ENCODE measurements at places on chromosomes 16 and 17. TPM values are rescaled to one million over a fixed set of nuclear protein-coding genes. Genes with fewer than 3 reads are reported as not detected.

DNA sequence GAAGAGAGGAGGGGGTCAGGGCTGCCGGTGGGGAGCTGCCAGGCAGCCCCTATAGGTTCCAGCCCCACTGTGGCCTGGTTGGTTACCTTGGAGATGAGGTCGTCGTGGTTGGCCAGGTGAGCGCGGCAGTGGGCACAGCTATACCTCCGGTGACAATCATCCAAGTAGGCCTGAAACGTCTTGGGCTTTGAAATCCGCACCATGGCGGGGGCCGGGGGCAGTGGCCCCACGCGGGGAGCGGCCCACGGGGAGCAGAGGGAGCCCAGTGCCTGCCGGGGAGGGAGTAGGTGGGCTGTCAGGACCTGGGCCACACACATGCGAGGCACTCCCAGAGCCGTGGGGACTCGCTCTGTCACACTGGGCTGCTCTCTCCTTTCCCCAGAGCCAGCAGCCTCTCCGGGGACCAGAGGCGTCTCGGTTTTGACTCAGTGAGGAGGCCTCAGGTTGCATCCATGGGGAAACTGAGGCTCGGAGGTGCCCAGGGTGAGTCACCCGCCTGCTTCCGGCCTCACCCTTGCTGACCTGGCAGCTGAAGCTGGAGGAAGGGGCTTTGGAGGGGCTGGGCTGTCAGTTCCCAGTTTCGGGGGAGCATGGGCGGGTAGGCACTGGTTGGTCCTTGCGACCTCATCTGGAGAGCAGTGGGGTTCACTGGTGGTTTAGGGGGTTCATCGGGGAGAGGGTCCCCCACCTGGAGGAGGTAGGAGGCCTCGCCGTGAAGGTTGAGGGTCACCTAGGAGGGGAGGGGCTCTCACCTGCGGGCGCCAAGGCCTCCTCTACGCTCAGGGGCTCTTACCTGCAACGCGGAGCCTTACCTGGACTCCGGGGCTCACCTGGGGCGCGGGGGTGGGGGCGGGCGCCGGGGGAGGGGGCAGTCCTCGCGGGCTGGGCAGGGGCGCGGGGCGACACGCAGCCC lies 591 bp downstream of the YPEL3 start:
- peak; percentile 87 for DNase-seq

The BEAN1 gene
- 0.49 TPM for total RNA-seq

GRCh38 chr17:69222707-69223258 lies 5.8 kb downstream of the ABCA10 start:
- DNase-seq: no peak

- DNase-seq: no peak
Observed at GRCh38 chr17:37824534-37825485, 80.0 kb upstream of the HNF1B start.

The SCGB1C2 gene
- total RNA-seq: not detected

- DNase-seq: no peak
Observed at GRCh38 chr17:21296097-21297025, 11.8 kb downstream of the MAP2K3 start.

The PLCD3 gene
- 6.8 TPM for total RNA-seq

The ITGAX gene
- total RNA-seq: 161 TPM

DNA sequence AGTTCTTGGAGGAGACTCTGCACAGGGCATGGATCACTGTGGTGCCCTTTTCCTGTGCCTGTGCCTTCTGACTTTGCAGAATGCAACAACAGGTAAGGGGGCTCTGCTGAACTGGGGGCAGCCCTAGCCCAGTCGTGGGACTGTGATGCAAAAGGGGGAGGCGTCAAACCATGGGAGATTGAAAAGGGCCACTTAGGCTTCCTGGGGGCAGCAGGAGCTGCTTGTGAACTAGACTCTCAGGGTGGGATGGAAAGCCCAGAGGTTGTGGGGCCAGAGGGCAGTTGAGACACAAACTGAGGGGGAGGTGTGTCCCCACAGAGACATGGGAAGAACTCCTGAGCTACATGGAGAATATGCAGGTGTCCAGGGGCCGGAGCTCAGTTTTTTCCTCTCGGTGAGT lies 19.6 kb downstream of the ADGRG5 start:
- DNase-seq: no peak

GRCh38 chr16:19939553-19939952 lies 54.9 kb upstream of the GPRC5B start:
- DNase-seq: no peak

DNA sequence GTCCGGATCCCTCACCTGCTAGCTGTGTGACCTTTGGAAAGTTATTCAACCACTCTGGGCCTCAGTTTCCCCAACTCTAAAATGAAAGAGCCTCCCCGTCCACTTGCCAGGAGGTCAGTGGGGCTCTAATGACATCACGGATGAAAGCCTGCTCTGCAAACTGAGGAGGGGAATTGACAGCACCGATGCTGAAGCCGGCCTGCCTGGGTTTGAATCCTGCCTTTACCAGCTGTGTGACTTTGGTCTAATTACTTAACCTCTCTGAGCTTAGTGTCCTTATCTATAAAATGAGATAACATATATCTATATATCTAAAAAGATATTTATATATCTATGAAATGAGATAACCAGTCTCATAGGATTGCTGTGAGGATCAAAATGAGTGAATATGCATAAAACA lies 1.9 kb downstream of the STX1B start:
- no peak for DNase-seq

The CEMP1 gene
- total RNA-seq: 0.97 TPM

DNA sequence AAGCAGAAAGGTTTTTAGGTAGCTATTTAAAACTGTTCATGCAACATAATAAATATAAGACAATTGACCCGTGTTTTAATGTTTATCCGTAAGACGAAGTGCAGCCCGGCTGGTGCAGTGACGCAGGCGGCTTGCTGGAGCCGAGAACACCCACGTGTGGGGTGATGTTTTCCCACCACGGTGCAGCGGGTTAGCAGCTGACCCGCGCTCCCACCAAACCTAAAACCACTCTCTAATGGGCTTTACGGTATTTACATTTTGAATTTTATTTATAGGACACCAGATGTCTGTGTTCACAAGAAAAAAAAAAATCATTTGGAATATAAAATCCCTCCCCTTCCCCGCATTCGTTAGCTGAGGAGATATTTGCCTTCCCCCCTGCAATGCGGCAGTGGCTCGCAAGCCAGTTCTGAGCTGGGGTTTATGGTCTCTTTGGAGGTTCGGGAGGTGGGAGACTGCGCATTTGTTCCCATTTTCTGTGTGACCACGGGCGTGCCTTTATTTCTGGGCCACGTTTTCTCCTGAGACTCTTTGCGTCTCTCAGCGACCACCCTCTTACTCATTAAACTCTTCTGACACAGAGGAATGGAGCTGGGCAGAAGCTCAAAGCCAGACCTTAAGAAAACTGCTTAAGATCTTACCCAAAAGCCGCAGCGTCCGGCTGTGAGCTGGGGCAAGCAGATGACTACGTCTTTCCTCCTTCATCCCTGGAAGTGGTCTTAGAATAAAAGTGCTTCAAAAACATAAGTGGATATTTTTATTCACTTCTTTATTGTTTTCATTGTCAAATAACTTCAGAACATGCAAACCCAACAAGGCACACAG lies 301.1 kb downstream of the IRF8 start:
- no peak for DNase-seq

The FBXW10B gene
- 0.72 TPM for total RNA-seq

DNA sequence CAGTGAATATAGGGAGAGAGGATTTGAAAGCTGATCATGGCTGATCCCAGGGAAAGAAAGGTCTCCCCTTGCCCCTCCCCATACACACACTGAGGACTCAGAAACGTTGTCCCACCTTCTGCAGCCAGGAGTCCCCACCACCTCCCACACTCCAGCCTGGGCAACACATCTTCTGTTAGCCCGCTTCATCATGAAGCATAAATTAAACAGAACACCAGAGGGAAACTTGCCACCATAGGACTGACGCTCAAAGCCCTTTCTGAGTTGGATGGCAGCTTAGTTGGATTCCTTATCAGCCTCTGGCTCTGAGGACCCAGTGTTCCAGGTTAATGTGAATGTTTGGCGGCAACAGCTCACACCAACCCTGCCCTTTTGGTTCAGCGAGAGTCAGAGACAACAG lies 33.9 kb downstream of the ARHGAP27 start:
- DNase-seq: no peak

DNA sequence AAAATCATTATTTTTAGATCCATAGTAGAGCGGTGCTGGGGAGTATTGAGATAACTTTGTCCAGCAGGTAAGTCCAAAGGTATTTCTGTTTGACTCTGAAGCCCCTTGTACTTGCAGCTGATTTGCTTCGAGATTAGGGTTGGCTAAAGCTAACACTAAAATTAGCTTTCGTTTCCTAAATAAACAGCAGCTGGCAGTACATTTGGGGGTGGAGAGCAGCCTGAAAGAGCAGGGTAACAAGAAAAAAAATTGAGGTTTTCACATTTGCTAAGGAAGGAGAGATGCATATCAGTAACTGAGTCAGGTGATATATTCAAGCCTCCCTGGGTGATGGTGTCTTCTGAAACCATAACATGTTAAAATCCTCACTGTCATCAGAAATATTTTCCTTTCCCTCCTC lies 37.4 kb upstream of the TMC5 start:
- no peak for DNase-seq

The CENPN gene
- total RNA-seq: 6.4 TPM

The MMP28 gene
- total RNA-seq: 2.5 TPM

GRCh38 chr16:1471569-1472194 lies 3.1 kb downstream of the CLCN7 start:
- no peak for DNase-seq

The TBC1D3E gene
- total RNA-seq: not detected

The SMYD4 gene
- 24.5 TPM for total RNA-seq

The C16orf92 gene
- total RNA-seq: not detected

The KRTAP2-2 gene
- total RNA-seq: not detected

The RHBDL1 gene
- 0.43 TPM for total RNA-seq

DNA sequence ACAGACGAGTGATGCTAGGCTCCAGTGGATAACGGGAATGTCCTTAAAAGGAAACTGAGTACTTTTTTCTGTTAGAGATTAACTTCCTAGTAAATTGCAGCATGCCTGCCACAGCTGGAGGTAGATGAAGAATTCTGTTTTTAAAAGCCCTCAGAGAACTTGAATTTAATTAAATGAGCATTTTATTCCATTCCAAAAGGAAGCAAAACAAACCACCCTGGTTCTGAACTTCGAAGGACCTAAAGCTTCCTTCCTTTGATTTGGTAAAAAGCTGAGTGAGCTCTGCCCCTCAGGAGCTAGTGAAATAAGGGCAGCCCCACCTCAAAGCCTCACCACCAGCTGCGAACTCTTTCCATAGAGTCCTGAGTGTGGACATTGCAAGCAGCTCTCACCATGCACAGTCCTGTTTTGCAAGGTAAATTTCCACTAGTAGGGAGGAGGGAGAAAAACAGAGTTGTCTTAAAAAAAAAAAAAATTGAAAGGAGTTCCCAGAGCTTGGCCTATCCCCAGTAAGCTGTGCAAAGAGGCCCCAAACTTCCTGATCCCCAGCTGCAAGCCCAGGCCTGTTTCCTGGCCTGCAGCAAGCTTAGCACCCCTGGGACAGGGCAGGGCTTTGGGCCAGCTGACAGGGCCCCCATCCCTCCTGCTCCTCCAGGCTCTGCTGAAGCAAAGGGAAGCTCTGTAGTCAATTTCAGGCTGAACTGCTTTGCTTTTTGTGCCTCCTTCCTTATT lies 11.2 kb downstream of the CHD9NB start:
- no peak for DNase-seq

The STX1B gene
- 1.7 TPM for total RNA-seq

All from spleen (tissue), 13 donors.